ENCODE measurements at places on chromosomes 16 and 17. TPM values are rescaled to one million over a fixed set of nuclear protein-coding genes. Genes with fewer than 3 reads are reported as not detected.
A peak's percentile ranks its signal among the peaks of the same experiment; 100 is the strongest.

DNA sequence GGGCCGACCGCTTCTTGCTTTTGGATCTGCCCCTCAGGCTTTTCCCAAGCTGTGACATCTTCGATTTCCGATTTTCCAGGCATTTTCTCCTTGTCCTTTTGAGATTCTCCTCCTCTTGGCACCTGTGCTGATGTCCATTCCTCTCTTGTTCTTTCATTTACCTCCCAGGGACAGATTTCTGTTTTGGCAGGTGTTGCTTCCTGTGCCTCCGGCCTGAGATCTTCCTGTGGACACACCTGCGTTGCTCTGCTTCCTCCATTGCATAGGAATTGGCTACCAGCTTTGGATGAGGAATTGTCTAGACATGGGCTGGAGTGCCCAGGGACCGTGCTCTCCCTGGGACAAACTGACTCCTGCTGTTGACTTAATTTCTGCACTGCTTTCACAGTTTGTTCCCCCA is 15.1 kb downstream of the GPR179 start:
- DNase-seq = no peak

- DNase-seq = peak; percentile 68
Measured at GRCh38 chr16:68287276-68288251, 23.2 kb downstream of the SLC7A6OS start.

GRCh38 chr17:5820721-5821456 is 236.6 kb upstream of the NLRP1 start:
- no peak for DNase-seq

DNA sequence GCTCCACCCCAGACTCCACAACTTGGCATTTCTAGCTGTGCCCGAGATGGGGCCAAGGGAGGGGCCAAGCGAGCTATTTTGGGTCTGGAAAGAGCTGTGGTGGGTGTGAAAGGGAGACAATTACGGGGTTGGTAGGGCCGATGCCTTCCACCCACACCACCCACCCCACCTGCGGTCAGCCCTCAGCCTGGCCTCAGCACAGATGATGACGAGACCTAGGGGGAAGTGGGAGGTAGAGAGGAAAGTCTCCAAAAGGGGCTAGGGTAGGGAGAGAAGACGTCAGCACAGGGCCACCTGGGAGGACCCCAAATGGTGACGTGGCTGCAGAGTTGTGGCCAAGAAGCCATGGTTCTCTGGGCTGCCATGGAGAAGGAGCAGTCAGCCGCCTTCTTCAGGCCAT is 83.1 kb downstream of the SDK2 start:
- DNase-seq = no peak

RAP1GAP2 gene
- polyA plus RNA-seq = 9.5 TPM

TERB1 gene
- not detected for polyA plus RNA-seq

TNFSF12 gene
- polyA plus RNA-seq = 51.0 TPM

SLC47A1 gene
- polyA plus RNA-seq = 6.3 TPM

Measured in heart right ventricle (tissue), 16 donors.